Activated gamma-delta T cell treated with anti-CD3 and anti-CD28 coated beads, Interleukin-2, amount 50 U/mL, for 16 hours (primary cell): ENCODE measurements at places on chromosomes 1 and 21.

- DNase-seq, result no peak
Measured at GRCh38 chr1:84402060-84402459, 3.8 kb downstream of the DNASE2B start.

DNA sequence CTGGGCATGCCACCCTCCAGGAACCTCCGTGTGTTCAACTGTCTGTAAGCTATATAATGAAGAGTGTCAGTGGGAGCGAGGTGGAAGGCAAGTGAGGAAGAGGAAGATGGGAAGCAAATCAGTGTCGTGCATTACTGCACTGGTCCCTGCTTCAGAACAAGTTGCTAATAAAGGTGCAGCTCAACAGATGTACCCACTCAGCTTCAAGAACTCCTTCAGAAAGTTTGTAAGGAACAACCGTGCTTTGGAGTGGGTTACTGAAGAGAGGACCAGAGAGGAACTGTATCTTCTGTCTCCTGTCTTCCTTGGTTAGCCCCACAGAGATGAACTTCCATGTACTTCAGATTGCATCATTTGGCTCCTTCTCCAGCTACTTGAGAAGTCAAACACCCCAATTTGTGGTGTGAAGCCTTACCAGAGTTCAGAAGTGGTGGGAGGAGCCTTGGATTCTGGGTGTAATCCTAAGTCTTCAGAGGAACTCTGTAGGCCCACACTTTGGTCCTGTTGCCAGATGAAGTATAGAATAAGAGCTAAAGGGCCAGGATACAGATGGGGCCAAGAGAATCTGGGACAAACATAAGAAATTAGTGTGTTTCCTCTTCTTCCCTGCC lies 290.5 kb upstream of the PROX1 start:
- DNase-seq, result no peak

- no peak for DNase-seq
Measured at GRCh38 chr1:18868354-18868753, 8.9 kb upstream of the TAS1R2 start.

- DNase-seq, result no peak
Measured at GRCh38 chr21:41256771-41257702, 59.6 kb upstream of the FAM3B start.

DNA sequence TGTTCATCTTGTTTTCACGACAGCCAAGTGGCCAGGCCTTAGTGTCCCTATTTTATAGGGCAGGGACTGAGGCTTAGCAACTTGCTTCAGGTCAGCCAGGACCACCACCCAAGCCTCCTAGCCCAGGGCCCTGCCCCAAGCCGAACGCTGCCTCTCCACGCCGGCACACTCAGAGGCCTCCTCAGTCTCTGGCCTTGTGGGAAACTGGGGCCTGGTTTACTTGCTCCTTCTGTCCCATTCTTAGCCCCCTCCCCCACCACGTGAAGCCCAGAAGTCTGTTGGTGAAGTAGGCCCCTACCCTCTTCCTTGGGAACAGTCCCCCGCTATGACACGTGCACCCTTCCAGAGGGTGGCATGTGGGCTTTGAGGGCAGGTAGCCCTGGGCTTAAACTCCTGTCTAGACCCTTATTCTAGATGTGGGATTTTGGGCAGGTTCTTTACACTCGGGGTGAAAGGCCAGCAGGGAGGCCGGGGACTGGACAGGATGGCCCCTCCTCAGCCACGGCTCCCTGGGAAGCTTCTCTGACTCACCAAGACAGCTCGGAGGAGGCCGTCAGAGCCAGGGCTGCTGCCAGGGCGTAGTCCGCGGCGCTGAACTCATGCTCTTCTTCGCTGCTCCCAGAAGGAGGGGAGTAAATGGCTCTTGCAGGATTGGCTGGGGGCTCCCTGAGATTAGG lies 4.3 kb downstream of the MYOM3 start:
- no peak for DNase-seq

GRCh38 chr1:154846565-154847442 lies 23.3 kb downstream of the KCNN3 start:
- no peak for DNase-seq

- DNase-seq, result no peak
Measured at GRCh38 chr1:42282024-42282579, 52.9 kb downstream of the FOXJ3 start.

DNA sequence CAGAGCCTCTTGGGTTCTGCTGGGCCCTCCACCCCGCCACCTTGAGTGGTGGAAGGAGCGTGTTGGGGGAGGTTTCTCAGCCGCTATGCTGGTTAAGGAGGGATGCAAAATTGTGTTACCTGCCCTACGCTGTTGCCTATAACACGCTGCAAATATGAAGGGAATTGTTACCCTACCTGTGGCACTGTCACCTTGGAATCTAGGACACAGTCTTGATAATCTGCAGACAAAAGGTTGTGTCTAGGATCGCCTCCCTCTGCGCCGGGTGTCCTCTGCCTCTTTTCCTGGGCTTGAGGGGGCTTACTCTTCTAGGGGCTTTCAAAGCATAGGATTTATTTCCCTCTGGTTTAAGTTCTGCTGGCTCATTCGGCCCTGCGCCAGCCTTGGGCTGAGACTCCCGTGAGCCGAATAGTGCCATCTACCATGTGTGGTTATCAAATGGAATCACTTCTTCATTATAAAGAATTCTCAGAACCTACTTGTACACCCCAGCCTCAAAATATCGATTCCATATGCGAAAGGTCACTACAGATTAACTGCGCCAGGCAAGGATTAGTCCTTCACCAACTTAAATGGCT lies 697 bp downstream of the SLC22A15 start:
- DNase-seq, result no peak

- DNase-seq, result no peak
Measured at GRCh38 chr1:179082999-179083335, 1.1 kb downstream of the TOR3A start.

- no peak for DNase-seq
Measured at GRCh38 chr1:2529784-2530512, at the start of gene HES5. HES5 (minus strand) TSS chr1:2530263; CDS start chr1:2530164, 99 bp downstream.

DNA sequence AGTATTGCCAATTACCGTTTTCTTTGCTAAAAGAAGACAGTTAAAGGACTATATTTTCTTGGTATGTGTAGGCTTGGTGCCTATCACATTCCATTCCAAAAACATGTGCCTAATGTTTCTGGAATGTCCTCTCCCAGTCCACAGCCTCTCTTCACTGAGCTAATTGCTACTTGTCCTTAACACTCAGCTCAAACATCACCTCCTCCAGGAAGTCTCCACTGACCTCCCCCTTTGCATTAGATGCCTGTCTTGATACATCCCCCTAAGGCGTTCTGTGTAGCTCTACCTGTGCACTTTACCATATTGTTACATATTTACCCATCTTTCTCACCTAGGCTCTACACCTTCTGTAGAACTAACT lies 195.6 kb upstream of the CAMK1G start:
- DNase-seq, result no peak

GRCh38 chr21:15422783-15423182 lies 307.0 kb upstream of the USP25 start:
- no peak for DNase-seq
